ENCODE measurements at places on chromosomes 12 and 14.
A peak's percentile ranks its signal among the peaks of the same experiment; 100 is the strongest.

GRCh38 chr14:68807987-68808386, 15.1 kb upstream of the ZFP36L1 start:
- no peak for DNase-seq

DNA sequence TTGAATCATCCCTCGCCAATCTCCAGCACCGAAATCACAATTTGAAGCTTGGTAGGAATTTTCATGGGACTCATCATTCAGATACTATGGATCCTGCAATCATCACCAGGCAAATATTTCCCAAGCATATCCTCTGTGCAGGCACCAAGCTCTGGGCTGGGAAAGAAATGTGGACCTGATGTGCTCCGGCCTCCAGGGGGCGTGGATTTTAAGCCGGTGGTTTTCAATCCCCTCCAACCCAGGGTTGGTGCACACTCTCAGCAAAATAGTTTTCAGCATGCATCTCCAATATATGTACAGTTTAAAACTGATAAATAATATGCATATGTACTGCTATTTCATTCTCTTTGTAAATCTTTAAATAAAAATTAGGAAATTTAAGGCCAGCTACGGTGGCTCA, 98.9 kb downstream of the RBM19 start:
- no peak for DNase-seq

DNA sequence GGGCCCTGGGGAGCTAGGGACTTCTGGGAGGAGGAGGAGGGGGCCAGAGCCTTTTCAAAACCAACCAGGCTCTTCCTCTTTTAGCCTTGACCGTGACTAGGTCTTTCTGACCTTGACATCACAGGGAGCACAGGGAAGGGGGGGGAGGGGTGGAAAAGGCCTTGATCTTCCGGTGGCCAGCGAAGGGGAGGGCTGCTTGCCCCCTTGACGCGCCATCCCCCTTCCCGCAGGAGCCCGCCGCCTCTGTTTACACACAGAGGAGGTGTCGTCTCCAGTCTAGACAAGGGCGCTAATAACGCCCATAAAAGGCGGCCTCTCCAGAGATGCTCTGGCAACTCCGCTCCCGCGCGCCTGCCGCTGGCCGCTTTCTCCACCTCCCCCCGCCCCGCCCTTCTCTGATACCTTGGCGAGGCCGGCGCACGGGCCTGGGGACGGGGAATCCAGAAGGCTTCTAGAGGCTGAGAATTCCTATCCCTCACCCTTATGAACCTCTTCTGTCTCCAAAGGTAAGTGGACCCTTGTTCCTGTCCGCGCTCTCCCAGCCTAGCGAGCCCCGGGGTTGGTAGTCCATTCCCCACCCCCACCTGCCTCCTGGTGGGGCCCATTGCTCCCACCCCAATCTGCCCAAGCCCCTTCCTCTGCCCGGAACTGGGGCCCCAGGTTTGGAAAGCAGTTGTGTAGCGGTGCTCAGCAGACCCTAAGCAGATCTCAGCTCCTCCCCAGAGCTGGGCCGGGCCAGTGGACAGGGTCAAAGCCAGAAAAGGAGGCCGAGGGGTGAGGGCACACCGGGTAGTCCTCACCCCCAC, 4.9 kb upstream of the HOXC12 start:
- no peak for DNase-seq

- DNase-seq = peak; percentile 90
These were observed 1.5 kb downstream of the PRKCH start for GRCh38 chr14:61322799-61323290.

GRCh38 chr12:65827827-65828231, 3.5 kb downstream of the HMGA2 start:
- DNase-seq = no peak

GRCh38 chr12:115451151-115451779, 767.3 kb upstream of the TBX3 start:
- DNase-seq = no peak

- no peak for DNase-seq
These were observed 766 bp downstream of the RERG start for GRCh38 chr12:15220451-15220850.

- no peak for DNase-seq
These were observed 58.0 kb upstream of the PSMA6 start for GRCh38 chr14:35234012-35234805.

DNA sequence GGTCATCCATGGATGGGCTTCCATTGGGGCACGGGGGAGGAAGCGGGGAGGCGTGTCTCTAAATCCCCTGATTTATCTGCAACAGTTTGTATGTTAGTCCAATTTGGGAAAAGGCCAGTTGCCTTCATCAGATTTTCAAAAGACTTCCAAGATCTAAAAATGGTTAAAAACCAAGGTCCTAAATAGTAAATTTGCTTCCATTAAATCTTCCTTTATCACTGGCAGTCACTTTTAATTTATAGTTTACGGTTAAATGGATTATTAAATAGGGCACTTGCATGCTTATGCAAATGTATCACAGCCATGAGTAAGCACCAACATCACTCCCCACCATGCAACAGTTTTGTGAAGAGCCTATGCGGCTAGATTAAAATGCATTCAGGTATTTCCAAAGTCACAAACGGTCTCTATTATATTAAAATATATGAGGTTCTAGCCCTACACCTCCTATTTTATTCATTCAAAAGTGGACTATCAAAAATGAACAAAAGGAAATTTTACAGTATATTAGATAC, 108.2 kb upstream of the GPHB5 start:
- DNase-seq = no peak

DNA sequence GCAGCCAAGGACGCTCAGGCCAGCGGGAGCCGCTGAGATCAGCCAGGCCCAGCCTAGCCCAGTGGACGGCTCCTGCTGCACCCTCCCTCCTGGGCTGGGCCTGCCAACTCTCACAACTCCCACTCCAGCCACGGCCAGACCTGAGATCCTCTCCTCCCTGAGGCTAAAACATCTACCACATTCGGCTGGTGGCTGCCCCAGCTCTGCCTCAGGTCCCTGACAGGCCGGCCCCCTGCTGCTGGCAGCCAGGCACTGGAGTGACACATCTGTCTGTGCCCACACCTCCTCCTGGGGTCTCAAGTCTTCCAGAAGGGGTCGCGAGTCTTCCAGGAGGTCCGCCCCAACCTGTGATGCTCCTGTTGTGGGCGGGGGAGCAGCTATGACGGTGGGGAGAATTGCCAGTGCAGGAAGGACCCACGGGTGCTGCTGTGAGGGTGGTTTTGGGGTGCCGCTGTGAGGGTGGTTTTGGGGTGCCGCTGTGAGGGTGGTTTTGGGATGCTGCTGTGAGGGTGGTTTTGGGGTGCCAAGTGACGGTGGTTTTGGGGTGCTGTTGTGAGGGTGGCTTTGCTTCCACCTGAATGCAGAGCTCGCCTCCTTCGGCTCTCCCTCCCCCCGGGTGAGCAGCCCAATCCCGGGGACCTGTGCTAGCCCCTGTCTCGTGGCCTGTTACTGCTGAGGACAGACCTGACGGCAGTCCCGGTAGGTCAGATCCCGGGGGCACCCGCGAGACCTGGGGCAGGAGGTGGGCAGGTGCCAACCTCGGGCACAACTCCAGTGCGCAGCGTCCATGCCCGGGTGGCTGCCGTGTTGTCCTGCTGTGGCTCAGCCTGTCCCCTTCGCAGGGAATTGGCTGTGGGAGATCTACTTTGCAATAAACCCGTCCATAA, 27.5 kb upstream of the C14orf180 start:
- DNase-seq = no peak

DNA sequence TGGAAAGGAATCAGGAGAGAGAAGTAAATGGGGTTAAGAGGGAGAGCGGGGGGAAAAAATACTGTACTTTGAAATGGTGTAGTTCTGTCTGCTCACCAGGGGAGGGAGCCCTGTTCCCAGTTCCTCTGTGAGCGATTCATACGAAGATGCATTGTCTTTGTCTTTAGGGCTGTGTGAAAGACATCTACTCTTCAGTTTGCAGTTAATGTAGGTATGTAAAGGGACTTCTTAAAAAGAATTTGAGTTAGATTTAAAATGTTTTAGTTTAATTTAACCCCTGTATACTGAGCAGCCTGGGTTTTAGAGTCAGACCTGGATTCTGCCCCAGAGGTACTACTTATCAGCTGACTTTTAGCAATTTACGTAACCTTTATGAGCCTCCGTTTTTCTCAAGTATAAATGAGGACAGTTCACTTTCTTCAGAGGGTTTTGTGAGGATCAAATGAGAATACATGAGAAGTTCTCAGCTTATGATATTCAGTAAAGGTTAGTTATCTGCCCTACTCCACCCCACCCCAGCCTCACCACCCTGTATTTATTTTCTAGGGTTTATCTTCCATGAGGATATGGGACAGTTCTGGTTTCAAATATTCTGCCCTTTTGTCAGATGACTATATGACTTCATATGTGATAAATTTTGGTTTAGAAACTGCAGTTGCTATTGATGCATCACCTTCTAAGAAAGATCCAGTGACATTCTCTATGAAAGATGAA, 82.5 kb upstream of the EVL start:
- DNase-seq = peak; percentile 27

DNA sequence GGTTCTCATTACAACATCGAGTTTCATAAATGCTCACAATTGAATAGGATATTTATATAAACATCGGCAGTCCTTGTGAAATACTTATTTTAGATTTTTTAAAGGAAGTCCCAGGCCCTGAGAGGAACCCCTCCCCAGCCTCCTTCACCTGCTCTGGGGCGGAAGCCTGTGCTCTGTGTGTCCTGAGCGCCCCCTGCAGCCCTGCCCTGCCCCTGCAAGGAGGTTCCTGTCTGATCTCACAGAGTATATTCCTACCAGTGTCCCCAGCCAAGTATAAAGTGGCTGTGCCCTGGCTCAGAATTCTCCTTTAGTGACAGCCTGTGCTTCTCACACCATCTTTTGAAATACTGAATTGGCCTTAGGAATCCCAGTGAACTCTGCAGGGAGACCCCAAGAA, 659.5 kb downstream of the TMEM121 start:
- no peak for DNase-seq

DNA sequence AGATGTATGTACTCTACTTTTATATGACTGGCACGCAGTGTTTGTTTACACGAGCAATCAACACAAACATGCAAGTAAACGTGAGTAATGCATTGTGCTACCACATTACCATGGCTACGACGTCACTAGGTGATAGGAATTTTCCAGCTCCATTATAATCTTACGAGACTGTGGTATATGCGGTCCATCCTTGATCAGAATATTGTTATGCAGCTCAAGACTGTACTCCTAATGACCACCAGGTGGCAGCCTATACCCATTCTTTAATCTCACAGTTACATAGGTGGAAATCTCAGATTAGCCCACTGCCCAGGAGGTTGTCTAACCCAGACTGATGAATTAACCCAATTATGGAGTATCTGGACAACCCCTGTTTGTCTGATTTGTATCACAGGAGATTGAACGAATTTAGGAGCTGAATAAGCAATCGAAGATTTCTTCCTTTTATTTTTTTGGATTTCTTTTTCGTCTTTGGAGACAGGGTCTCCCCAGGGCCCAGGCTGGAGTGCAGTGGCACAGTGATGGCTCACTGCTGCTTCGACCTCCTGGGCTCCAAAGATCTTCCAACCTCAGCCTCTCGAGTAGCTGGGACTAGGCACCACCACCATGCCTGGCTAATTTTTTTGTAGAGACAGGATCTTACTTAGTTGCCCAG, 8.7 kb upstream of the TESPA1 start:
- DNase-seq = peak; percentile 87

GRCh38 chr14:92922883-92923743, at the start of gene CHGA:
Gene CHGA (plus strand): TSS chr14:92923150. CDS start chr14:92923360, 210 bp downstream.
- DNase-seq = no peak

- DNase-seq = peak; percentile 21
These were observed 44.0 kb downstream of the RBMS2 start for GRCh38 chr12:56565510-56566101.
